ENCODE measurements at places on chromosomes 3 and 15.

DNA sequence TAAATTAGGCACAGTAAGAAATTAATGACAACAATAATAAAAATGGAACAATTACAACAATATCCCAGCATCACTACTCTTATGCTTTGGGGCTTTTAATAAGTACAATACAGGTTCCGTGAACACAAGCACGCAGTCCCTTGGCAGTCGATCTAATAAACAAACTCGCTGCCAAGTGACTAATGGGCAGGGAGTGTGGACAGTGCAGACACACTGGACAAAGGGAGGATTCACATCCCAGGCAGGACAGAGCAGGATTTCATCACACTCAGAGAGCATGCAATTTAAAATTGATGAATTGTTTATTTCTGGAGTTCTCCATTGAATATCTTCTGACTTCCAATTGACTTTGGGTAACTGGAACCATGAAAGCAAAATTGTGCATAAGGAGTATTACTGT lies 524.1 kb upstream of the CFAP20DC start:
- no peak for DNase-seq

DNA sequence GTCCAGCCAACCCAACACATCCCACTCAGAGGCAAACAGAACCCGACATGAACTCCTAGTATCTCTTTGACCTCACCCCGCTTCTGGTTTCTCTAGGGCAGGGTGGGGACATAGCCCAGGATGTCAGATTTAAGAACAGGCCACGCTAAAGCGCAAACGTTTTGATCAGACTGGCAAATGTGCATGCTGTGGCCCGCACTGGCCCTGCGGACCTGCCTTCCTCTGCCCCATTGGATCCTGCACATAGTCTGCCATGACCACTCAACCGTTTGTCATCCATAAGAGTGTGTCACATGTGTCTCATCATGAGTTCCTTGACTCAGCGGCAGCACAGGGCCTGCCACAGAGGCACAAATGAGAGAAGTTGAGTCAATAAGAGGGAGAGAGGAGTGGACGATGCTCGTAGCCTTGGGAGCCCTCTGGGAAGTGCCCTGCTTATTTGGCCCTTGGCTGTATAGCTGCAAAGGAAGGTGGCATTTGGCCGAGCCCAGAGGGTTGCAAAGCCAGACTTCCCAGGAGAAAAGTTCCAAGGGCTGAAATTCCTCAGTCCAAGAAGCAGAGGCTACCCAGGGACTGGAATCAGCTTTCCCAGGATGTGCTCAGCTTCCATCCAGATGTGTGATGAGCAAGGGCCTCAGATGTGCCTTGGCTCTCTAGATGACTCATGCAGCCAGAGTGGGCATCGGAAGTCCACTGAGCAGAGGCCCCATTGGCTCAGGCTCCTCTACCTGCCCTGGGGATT lies 55.5 kb upstream of the SLCO2A1 start:
- no peak for DNase-seq

GRCh38 chr3:64848822-64849221 lies 161.0 kb upstream of the ADAMTS9 start:
- no peak for DNase-seq

DNA sequence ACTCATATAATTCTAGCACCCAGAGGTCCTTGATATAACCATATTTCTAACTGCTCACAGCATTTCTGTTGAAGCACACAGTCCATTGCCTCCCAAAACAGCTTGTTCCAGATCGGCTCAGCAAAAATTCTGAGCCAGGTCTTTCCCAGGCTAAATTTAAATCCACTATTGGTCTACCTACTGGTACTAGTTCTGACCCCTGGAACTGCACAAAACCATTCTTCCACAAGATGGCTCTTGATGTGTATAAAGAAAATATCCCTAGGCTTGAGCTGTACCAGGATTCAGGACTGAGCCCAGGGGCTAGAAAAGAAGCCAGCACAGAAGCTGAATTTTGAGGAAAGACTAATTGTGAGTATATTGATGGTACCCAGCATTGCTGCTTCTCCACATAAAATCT lies 75.4 kb upstream of the ABHD17C start:
- DNase-seq, result no peak

DNA sequence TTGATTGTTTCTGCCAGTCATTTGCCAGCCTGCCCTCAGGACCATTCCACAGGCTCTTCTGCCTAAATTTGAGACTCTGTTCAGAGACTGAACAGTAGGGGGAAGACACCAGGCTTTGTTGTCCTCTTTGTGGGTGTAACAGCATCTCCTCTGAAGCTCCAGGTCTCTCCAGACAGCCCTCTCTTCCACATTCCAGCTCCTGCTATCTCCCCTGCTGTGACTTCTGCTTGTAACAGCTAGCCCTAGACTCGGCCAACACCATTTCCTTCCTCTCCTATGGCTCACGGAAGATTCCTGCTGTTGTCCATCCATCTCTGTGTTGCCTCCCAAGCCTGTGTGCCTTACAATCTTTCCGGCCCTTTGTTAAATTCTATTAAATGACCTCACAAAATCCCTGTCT lies 40.2 kb downstream of the SUCLG2 start:
- no peak for DNase-seq

DNA sequence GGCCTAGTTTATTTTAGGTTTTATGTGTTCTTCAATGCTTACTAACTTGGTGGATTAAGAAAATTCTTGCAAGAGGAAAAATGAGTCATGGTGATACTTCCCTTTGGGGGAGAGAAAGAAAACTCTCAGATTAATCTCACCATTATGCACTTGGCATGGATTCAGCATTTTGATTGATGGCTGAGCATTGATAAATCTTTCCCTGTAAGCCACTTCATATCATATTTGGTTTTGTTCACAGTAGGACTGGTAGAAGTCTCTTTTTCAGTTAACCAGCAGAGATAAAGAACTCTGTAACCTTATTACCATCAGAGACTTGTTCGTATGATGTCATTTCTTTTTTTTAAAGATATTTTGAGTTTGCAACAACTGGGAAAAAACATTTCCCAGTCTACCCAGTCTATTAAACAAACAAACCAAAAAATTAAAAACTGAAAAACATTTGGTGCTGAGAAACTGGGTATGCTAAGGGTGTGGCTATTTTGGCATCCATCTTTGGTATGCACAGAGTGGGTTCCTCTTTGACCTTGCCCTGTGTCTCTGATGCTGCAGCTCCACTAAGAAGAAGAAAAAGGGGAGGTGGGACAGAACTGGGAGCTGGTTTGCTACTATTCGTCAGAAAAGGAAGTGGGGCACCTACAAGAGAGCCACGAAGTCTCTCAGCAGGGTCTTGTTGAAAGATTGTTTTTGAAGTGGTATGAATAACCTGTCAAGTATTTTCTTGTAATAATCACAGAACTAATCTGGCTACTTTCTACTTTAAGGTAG lies 17.2 kb downstream of the TMOD3 start:
- DNase-seq, result no peak

- no peak for DNase-seq
Observed at GRCh38 chr15:92870010-92870591, 30.0 kb upstream of the CHD2 start.

GRCh38 chr3:72441284-72441994 lies 406.8 kb downstream of the SHQ1 start:
- no peak for DNase-seq

DNA sequence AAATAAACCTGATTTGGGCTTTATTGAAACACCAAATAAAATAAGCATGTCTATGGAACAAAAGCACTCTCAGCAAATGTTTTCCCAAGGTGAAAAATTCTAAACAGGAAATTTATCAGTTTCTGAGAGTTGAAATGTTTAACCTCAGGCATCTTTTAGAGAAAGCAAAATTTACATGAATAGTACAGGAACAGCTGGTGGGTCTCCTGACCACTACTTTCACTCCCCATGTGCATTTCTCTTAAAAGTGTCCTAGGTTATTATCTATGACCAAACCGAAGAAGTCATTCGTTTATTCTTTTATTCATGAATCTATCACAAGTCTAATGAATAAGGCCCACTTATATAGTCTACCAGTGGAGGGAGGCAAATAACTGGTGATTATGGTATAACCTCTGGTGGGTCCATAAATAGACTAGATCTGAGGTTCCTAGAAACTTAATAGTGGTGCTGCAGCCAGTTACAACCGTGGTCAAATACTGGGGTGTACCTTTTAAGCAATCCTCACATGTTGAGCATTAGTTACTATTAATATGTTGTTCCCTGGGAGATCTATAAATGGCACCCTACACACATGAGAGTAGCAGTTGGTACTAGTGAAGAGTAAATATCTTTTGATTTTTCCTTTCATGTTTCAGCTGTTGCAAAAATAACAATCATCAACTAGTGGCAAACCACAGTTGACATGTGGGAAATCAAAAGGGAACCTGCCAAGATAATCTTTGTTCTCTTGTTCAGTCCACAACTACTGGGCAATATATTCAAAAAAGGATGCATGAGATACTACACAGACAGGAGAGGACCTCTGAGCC lies 169.3 kb upstream of the STAC start:
- DNase-seq, result no peak

DNA sequence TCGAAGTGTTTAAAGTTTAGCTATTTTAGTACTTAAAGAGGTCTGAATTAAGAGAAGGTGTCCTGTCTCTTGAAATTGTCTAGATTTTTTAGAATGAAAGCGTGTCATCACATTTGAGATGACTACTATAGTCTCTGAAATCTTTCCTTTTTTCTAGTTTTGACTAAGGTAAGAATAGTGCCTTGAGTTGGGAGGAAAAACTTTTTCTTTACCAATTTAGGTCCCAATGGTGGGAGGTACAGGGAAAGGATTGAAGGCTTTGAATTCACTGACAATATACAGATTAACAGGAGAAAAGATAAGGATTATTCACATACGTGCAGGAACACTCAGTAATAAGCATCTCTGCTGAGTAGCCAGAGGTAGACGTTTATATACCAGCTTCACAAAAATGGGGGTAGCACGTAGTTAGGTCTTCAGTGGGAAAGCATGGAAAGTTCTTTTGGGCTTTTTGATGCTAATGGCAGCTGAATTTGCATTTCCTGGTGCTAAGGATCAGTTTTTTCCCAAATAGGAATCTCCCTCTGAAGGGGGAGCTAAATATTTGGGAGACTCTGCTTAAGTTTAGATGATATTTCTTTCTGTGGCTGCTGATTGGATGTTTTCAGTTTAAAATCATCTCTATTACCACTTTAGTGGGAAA lies 88.1 kb downstream of the VPS8 start:
- no peak for DNase-seq

- DNase-seq, result no peak
Observed at GRCh38 chr3:32102289-32102688, 4.1 kb upstream of the GPD1L start.

DNA sequence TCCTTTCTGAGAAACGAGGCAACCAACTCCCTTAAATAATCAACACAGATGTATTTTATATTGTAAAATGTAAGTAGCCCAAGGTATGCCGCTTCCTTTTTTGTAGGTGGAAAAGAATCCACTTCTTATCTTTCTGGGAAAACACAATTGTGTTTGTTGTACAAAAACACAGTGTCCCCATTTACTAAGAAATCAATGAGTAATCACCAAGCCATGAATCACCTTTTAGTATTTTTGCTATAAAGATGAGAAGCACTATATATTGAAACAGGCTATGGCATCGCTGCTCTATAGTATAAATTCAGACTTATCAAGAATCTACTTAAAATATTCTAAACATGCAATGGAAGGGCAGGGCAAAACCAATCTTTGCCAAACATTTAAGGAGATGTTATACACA lies 104.0 kb downstream of the TNIK start:
- no peak for DNase-seq

GRCh38 chr3:713006-713621 lies 379.7 kb upstream of the CNTN6 start:
- DNase-seq, result no peak

DNA sequence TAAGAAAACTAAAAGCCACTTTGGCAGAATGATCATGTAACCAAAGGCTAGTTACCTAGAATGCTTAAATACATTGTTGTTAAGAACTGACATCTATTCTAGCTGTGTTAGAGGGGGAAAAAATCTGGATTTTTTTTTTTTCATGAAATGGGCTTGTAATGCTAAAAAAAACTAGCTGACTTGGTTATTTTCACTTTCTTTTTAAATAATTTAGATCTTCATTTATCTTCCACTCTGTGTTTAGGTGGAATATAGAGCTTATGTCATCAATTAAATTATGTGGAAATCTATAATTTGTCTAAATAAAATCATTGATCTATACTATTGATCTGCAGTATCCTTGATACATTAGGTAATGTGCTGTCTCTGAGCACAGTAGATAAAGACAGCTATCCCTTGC lies 217.4 kb downstream of the TCF12 start:
- DNase-seq, result no peak

DNA sequence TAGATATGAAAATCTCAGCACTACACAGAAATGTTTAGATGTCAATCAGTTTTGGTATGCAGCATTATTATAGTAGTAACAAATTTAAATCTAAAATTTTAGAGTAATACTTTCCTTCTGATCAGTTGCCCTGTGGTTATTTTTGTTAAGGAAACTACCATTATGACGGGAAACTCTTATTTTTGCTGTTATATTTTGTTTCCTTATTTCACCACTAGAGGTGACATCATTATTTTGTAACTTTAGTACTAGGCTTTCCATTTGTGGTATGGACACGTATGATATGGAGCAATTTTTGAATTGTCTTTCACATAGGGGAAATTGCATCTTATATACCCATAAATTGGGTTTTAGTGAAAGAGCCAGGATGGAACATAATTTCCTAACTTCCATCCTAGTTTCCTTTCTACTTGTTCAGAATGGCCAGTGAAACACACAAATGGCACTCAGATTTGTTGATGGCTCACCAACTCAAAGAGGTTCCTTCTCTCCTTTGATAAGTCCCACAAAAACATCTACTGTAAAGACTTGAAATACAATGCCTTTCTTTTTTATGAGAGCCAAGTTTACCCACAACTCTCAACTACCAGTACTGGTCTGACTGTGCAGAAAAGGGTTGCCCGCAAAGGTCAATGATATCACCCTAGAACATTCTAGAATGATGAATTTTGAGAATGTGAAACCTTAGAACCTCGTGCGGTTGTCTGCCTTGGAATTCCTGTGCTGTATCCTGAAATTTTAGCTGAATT lies 19.4 kb upstream of the PPP4R2 start:
- DNase-seq, result peak; percentile 28

GRCh38 chr3:65368866-65369265 lies 669.9 kb downstream of the MAGI1 start:
- DNase-seq, result no peak

- no peak for DNase-seq
Observed at GRCh38 chr15:32994810-32995424, 199.6 kb downstream of the FMN1 start.

DNA sequence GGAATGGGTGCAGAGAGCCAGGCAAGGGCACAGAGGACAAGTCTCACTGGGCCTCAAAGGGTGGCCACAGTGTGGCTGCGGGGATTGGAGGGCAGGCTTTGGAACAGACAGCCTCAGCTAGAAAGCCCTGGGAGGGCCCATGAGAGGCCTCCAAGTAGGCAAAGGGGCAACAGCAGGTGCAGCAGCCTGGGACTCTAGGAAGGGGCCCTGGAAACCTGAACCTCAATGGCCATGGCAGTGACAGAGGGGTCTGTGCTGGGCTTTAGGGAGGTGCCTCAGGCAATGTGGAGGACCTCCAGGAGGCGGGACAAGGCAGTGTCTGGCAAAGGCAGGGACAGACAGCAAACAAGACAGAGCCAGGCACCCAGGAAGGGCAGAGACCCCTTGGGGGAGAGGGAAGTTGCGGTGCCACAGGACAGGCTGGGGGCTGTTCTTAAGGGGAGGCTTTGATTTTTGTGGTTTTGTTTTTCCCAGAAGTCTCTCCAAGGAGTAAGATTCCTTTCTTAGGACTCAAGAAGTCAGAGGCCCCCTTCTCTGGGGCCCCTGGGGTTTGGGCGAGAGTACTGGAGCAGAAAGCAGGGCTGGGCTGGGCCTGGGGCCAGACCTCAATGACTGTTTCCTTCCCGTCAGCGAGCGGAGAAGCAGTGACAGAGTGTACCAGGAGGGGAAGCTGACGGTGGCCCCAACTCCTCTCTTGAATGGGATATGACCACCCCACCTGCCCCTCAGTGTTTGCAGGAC lies 9.7 kb downstream of the STOML1 start:
- DNase-seq, result no peak

All from activated naive CD4-positive, alpha-beta T cell treated with Interleukin-2 at 50 U/mL for 16 hours (primary cell).